CD4-positive, alpha-beta memory T cell (primary cell): ENCODE measurements at places on chromosomes 5 and 9. TPM values are rescaled to one million over a fixed set of nuclear protein-coding genes. Genes with fewer than 3 reads are reported as not detected.

DNA sequence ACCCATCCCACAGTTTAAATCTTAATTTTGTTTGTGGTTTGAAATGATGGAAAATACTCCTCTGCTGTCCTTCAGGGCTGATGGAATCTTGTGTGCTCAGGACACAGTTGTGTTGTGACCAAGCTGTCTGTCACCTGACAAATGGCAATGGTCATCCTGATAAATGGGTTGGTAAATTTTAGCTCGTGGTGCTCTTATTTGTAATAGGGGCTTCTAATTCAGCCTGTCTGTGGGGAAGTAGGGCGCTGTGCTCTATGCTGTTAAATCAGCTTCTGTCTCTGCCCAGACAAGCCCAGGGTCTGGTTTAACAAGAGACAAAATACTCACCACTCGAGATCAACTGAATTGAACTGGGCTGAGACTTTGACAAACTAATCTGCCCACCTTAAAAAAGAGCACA, 4.5 kb downstream of the LRRTM2 start:
- no peaks in the 10 kb centered on the region for H3K36me3 ChIP-seq
- no peaks in the 10 kb centered on the region for H3K4me1 ChIP-seq
- peaks cover 5% of the 10 kb centered on the region for H3K27me3 ChIP-seq
- H3K4me3 ChIP-seq, result no peak overlapping the region
- no peak for DNase-seq
- H3K27ac ChIP-seq, result no peak overlapping the region

DNA sequence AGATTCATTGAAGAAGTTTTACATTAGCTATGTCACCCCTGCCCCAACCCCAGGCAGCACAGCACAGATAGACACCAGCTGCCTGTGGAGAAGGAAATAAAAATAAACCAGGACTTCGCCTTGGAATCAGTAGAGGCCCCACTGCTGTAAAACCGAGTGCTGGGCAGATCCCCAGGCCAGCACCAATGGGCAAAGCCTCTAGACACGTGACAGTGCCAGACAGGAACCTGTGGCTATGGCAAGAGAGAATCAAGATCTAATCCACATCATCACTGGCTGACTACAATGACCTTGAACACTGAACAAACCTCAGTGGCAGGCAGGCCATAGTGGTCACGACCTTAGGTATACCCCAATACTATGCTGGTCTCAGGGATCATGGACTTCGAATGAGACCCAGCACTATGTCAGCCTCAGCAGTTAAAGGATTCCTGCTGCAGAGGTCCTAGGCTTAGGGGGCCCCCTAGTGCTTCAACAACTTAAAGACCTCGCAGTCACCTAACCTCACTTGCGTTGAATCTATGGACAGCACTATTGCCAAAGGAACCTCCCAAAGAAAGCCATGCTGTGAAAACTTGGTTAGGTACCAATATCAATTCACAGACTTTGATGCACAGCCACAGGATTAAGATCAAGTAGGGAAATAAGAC, 2118.6 kb upstream of the C9orf72 start:
- H3K36me3 ChIP-seq, result no peaks in the 10 kb centered on the region
- no peak overlapping the region for H3K4me3 ChIP-seq
- DNase-seq, result no peak
- no peak overlapping the region for H3K27ac ChIP-seq

DNA sequence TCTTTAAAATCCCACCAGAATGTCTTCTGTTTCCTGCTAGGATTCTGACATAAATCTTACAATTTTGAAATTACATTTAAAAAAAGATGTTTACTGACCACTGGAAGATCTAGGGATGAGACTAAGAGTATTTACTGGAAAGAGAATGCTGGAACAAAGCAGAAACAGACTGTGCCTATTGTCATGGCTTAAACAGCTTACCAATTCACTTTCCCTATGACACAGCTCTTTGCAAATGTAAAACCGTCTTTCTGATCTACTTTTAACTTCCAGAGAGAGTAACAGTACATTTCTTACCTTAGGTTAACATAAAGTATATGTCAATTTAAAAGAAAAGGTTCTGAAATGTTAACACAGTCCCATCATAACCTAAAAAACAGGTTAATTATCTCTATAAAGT, 10.7 kb downstream of the GIN1 start:
- DNase-seq, result no peak
- no peak overlapping the region for H3K27ac ChIP-seq
- H3K4me1 ChIP-seq, result peaks cover 27% of the 10 kb centered on the region
- no peak overlapping the region for H3K4me3 ChIP-seq
- H3K36me3 ChIP-seq, result no peaks in the 10 kb centered on the region

GRCh38 chr5:170630711-170631141, 126.9 kb downstream of the KCNIP1 start:
- no peaks in the 10 kb centered on the region for H3K27me3 ChIP-seq
- no peak for DNase-seq
- H3K4me1 ChIP-seq, result peaks cover 19% of the 10 kb centered on the region
- H3K27ac ChIP-seq, result no peak overlapping the region
- H3K4me3 ChIP-seq, result no peak overlapping the region

DNA sequence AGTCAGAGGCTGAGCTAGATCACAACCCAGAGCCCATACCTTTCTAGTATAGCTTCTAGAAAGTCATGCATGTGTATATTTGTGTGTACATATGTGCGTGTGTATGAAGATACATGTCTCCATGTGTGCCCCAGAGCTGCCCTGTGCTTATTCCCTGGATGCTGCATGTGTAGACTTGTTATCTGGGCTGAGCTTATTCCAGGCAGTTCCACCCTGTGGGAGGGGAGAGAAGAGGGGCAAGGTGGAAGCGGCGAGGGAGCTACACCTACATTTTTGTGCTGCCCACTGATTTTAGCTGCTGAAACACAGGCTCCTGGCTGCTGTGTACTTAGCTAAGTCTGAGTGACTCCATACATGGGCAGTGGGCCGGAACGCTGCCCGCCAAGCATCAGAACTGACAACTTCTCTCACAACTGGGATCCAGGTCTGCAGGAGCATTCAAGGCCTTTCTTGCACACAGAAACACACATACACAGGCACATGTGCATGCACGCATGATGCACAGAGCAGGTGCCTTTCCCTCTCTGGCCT, 38.0 kb upstream of the XPA start:
- H3K4me3 ChIP-seq, result no peak overlapping the region
- H3K4me1 ChIP-seq, result no peaks in the 10 kb centered on the region
- no peak overlapping the region for H3K27ac ChIP-seq
- peaks cover 5% of the 10 kb centered on the region for H3K27me3 ChIP-seq
- no peaks in the 10 kb centered on the region for H3K36me3 ChIP-seq

GRCh38 chr5:83720836-83721537, at the start of gene HAPLN1:
TSS of gene HAPLN1 (minus strand) at chr5:83720855. CDS start at chr5:83673523, 47,332 bp downstream.
- H3K27ac ChIP-seq, result no peak within 1 kb of the TSS
- DNase-seq, result no peak
- H3K27me3 ChIP-seq, result peaks cover 13% of the 10 kb centered on the region
- H3K4me1 ChIP-seq, result no peaks in the 10 kb centered on the region

- no peak overlapping the region for H3K4me3 ChIP-seq
- no peaks in the 10 kb centered on the region for H3K4me1 ChIP-seq
- peaks cover 34% of the 10 kb centered on the region for H3K36me3 ChIP-seq
- no peak overlapping the region for H3K27ac ChIP-seq
- no peaks in the 10 kb centered on the region for H3K27me3 ChIP-seq
Observed at GRCh38 chr9:128169925-128170324, 9.9 kb downstream of the BBLN start.

- DNase-seq, result no peak
- no peak overlapping the region for H3K27ac ChIP-seq
Observed at GRCh38 chr9:125280945-125281344, 19.3 kb downstream of the GAPVD1 start.

GRCh38 chr5:159990506-159990905, 18.4 kb upstream of the TTC1 start:
- H3K4me3 ChIP-seq, result no peak overlapping the region
- H3K36me3 ChIP-seq, result no peaks in the 10 kb centered on the region
- H3K4me1 ChIP-seq, result no peaks in the 10 kb centered on the region
- DNase-seq, result no peak
- H3K27ac ChIP-seq, result no peak overlapping the region

The GZMA gene
- 28.2 TPM for total RNA-seq

The CDH18 gene
- total RNA-seq, result not detected

The VLDLR gene
- total RNA-seq, result 0.50 TPM

The ADAMTS6 gene
- 1.8 TPM for total RNA-seq

The FSD1L gene
- total RNA-seq, result 1.6 TPM

The FBP1 gene
- total RNA-seq, result 6.3 TPM

The DIPK1B gene
- not detected for total RNA-seq

The TNC gene
- not detected for total RNA-seq
